AG09319 (cell line): ENCODE measurements at places on chromosomes 16 and 17.

DNA sequence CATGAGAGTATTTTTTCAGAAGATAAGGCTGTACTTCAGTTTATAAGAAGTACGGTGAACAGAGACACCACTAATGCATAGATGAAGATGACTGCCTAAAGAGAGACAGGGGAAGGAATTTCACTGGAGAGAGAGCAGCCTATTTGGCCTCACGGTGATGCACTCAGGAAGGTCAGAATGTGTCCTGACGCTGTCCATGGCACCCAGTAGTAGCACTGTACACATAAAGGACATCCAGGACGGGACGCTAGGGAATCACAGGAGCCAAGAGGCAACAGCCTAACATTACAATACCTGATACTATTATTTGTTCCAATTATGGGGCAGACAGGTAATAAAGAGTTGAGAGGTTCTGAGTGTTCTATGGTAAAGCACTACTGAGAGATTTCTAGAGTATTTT is 24.9 kb upstream of the LRRC37A start:
- no peak for DNase-seq

DNA sequence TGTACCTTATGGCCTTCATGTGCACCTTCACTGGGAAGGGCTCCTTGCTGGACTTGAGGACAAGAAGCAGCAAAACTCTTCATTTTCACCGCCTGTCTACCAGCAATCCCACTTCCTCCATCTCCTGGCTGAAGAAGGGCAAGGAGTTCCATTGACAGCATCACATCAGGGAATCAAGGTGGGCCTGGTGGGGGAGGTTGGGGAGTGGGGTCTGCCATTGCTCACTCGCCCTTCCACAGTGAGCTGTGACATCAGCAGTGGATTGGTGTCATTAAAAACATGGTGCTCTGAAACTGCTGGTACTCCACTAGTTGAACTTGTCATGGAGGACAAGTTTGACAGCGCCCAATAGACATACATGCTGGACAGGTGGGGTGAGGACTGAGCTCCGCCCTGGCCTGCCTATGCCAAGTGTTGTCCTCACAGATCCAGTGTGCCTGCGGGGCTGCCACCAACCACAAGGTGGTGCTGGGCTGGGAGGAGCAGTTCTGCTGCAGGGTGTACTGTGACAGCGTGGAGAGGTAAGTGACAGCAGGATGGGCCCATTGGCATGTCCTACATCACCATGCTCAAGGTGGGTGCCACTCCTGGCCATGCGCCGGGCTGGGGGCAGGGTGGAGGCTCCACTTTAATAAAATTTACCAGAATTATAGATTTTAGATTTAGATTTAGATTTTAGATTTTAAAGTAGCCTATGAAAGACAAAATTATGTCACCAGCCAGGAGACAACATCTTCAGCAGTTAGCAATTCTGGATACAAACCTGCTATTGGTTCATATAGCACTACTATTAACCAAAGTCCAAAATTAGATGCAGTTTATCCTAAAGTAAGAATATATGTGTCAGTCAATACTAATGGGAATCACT is 1729.1 kb downstream of the TP53TG3F start:
- no peak for DNase-seq

GRCh38 chr17:3916825-3917224 is 560 bp upstream of the P2RX1 start:
- DNase-seq, result no peak

DNA sequence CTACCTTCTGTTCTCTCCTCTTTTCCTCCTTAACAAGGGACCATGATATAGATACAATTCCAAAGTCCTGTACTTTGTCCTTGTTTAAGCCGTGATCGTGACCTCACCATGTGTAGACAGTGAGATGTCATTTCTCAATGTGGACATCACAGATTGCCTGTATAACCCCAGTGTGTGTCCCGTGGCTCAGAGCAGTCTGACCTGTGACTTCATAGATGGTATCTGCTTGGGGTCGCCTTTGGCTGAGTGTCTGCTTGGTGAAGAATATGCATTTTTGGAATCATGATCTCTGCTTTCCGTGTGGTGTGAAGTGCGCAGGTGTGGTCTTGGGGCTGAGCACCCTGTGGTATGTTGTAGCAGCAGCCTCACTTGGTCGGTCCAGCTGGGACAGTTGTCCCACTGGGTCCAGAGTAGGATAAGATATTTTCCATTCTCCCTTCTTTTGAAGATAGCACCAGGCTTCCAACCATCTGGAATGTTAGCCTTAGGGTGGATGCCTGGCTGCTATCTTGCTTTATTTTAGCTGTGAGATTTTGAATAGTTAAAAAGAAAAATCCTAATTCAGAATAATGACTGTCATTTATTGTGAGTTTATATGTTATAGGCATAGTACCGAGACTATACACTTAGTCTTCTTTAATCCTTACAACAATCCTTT is 13.4 kb downstream of the MSI2 start:
- DNase-seq, result no peak

DNA sequence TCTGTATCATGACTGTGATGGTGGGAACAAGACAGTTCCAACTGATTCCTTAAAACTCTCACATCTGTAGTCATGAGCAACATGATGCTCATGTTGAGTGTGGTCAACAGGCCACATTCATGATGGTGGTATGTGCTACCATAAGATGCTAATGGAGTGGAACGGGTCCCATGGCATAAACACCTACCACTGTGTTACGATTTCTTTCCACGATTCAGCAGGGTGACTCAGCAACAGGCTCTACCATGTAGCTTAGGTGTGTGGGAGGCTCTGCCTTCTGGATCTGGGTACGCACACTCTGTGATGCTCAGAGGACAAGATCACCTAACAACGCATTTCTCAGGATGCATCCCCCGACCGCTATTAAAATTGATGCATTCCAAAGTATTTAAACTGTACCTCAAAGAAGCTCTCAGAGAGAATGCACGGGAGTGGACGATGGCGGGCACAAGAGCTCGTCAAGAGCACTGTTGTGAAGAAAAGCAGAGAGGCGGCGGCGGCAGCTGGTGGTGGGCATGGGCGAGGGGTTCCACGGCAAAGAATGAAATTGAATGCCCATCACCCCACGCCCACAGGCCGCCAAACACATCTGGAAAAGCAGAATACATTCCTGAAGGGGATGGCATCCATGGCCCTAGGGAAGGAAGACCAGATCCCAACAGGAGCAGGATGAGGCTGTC is 133.3 kb downstream of the ZNF778 start:
- no peak for DNase-seq

DNA sequence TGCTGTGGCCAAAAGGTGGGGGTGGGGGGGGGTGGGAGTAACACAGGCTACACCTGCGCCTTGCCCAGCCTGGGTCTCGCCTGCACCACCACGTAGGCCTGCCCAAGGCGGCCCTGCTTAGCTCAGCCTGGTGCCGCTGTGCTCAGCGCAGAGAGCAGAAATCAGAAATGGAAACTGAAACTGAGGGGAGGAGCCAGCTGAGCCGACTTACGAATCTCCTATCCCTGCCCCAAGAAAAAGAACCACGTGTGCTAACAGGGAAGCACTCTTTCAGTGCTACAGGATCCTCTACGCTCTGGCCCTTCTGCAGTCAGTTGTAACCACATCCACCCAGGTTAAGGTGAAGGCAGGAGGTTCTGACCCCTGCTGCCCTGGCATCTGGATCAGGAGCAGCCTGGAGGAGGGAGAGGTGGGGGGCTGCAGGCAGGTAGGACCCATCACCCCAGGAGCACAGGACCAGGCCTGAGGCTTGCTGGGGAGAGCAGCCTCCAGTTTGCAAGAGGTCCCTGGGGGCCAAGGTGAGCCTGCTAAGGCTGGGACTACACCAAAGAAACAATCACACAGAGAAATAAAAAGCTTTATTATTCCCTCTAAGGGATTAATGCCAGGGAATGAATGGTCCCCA is at the start of gene DHX58:
Gene DHX58 (minus strand): TSS at position 163 of the 625 bp plus-strand sequence. CDS start 822 bp downstream, outside the sequence.
- peak; percentile 62 for DNase-seq

- no peak for DNase-seq
These were observed 53.0 kb downstream of the VAC14 start for GRCh38 chr16:70747703-70748631.

GRCh38 chr17:13302983-13303382 is 285.2 kb upstream of the ELAC2 start:
- no peak for DNase-seq

DNA sequence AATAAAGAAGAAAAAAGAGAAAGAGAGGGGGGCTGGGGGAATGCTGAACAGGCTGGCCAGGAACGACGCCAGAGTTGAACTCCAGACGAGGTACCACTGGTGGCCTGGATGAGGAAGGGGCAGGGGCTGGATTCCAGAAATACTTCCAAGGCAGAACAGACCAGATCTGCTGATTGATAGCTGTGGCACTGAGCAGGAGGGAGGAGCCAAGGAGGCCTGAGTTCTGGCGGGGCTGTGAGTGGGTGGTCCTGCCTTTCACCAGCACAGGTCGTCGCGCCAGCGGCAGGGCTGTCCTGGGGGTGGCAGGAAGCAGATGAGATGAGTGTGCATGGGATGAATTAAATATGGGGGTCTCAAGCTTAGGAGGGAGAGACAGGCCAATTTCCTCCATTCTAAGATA is 5.5 kb downstream of the CCDC42 start:
- DNase-seq, result no peak

GRCh38 chr16:56348168-56349085 is 76.9 kb downstream of the AMFR start:
- DNase-seq, result no peak

DNA sequence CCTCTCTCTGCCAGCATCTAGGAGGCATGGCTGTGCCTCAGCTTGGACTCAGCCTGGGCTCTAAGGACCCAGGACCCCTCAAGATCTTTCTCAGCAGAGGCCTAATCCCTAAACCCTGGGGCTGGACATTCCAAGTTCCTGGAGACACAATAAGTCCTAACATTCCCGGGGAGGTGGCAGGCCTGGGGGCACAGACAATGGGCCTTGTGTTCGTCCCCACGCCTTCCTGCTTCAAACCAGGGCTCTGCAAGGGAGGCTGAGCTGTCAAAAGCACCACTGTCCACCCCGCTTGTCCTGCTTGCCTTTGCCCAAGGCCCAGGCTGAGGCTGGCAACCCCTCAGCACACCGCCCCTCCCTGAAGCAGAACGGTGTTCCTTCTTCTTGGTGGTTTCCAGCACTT is 13.7 kb downstream of the SDK2 start:
- DNase-seq, result no peak

DNA sequence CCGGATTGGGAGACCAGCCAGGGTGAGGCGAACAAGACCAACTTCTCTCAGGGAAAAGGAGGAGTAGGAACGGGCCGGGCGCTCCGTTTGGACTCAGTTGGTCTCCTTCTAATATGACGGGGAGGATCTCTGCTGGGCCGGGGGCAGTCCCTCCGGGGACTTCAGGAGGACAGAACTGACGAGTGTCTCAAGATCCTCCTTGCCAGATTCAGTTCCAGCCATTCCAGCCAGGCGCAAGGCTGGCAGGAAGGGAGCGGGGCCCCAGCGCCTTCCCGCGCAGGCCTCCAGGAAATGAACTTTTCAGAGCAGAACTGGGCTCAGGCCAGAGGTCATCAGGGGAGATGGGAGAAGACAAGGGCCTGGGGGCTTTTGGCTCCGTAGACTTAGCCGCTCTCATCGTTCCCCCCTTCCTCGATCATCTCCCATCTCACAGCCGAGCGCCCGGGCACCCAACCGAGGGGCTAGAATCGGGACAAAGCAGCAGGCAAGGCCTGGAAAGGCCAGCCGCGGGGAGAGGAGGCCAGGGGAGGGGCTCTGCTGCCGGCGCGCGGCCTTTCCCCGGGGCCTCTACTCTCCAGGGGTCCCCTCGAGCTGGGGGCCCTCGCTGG is 1.6 kb downstream of the ZNF423 start:
- no peak for DNase-seq

- peak; percentile 69 for DNase-seq
These were observed 11.1 kb downstream of the FANCA start for GRCh38 chr16:89805136-89805905.

DNA sequence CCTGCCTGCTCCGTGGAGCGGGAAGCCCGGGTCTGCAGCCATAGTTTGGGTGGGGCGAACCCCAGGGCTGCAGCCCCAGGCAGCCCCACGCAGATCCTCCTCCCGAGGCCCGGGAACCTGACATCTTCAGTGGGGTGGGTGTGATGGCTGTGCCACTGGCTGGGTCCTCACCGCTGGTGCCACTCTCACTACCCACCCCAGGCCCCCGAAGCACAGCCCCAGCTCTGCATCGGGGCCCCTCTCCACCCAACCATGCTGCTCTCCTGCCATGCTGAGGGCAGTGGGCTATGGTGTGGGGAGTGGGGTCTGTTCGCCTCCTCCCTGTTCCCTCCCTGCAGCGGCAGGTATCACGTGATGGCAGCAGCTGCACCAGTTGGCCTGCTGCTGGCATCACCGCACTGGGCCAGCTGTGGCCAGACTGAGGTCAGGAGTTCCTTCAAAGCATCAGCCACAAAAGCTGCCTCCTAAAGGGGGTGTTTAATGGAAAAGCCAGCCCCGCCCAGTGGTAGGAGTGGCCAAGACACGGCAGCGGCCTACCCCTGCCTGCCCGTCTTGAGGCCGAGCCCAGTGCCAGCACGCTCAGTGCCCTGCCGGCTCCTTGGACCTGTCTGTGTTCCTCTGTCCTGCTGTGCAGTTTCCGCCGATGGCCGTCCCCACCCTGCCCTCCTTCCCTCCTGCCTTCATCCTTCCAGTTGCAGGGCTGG is 10.8 kb downstream of the KCTD5 start:
- DNase-seq, result no peak

GRCh38 chr16:58348986-58349385 is 43.3 kb upstream of the GINS3 start:
- no peak for DNase-seq

GRCh38 chr16:69916462-69916861 is 34.7 kb upstream of the CLEC18A start:
- DNase-seq, result no peak

DNA sequence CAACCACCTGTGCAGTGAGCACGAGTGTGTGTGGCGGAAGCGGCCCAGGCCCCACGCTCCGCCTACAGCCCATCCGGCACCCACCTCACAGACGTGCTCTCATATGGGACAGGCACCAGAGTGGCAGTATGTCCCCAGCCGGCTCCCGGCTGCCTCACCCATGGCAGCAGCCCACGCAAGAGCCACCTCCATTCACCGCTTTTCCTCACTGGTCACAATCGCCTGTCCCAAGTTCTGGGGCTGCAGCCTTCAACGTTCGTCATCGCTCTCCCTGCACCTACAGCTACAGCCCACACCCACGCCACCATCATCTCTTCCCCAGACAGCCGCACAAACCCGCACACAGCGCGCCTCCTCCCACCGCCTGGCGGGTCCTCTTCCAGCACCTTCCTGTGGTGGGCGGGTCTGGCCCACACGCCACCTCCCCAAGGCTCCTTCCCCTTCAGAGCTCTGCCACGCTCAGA is 17.5 kb upstream of the TRAP1 start:
- DNase-seq, result no peak

DNA sequence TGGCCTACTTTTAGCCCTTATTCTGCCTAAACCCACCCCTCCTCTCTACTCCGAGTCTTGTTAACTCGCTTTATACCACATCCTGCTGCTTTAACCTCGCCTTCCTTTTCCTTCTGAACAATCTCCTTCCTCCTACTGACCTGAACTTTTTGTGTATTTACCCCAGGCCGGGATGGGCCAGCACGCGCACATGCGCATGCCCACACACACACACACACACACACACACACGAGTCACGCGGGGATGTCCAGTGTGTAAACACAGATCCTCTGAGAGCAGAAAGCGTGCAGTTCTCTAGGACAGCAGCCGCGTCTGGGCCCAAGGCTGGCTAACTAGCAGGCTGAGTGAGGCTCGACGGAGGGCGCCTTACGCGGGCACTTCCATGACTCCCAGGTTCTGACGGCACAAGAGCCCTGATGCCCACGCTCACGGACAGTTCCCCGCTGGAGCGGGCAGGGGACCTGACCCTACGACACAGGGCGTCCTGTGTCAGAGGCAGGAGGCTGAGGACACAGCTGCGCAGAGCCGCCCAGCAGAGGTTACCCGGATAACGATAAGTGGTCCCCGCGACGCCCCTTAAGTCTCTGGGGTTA is 610 bp downstream of the PIK3R5 start:
- no peak for DNase-seq

GRCh38 chr16:85530370-85530739 is 82.8 kb upstream of the GSE1 start:
- no peak for DNase-seq
